ENCODE measurements at places on chromosomes 3 and 15.

DNA sequence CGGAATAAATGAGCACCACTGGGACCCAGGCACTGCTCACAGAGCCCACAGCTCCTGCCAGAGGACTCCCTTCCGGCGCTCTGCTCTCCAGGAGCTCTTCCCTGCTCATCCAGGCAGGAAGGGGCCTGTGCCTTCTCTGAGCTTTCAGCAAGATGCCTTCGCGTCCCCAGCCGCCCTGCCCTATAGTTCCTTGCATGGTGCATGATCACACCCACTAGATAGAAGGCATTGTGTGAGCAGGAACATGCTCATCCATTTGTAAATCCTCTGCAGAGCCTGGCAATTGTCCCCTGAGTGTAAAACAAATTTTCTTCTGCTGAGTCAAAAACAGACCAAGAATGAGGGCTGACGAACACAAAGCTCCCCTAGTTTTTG, 181.6 kb downstream of the MEGF11 start:
- DNase-seq, result peak; percentile 61

- DNase-seq, result no peak
Observed at GRCh38 chr15:92366381-92366780, 27.3 kb upstream of the ST8SIA2 start.

- DNase-seq, result no peak
Observed at GRCh38 chr3:143220741-143221140, 101.2 kb downstream of the CHST2 start.

- DNase-seq, result peak; percentile 66
Observed at GRCh38 chr15:80946576-80946975, 43.0 kb downstream of the MESD start.

GRCh38 chr3:196590279-196590678, 21.8 kb downstream of the FBXO45 start:
- DNase-seq, result no peak

- no peak for DNase-seq
Observed at GRCh38 chr3:126917232-126917804, 65.6 kb upstream of the PLXNA1 start.

GRCh38 chr3:113153499-113154107, 57.8 kb upstream of the BOC start:
- peak; percentile 16 for DNase-seq

DNA sequence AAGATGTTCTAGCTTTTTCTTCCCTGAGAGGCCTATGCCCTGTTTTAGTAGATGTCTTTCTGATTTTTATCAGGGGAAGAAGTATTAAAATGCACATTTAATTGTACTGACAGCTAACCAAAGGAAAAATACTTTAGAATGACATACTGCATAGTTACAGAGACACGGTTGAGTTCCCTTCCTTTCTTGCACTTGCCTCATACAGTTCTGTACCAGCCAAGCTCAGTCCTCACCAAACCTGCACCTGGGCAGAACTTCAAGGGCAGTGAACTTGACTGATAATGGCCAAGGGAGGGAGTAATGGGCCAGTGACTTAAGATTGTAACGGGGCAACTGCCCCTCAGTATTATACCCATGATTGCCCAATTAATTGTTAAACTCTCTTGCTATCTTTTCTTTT, 34.1 kb upstream of the RASGRP1 start:
- no peak for DNase-seq

GRCh38 chr3:172687501-172687900, 23.4 kb downstream of the NCEH1 start:
- DNase-seq, result peak; percentile 26

GRCh38 chr15:40590667-40591050, 3.4 kb upstream of the KNL1 start:
- DNase-seq, result peak; percentile 6

DNA sequence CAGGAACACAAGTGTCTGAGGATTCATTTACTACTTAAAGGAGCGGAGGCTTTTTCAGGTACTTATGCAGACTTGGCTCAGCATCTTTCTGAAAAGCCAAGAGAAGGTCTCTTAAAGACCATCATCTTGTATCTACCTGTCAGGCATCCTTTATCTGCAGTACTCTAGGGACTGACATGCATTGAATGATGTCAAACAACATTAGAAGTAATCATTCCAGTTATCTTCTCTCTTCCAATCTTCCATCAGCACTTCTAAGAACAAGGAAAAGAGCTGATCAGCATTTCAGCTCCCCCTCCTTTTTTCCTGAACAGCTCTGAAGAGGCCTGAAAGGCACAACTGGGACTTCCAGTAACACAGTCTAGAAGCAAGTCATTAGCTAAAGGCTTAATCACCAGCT, 214.8 kb downstream of the KCNH8 start:
- DNase-seq, result no peak

DNA sequence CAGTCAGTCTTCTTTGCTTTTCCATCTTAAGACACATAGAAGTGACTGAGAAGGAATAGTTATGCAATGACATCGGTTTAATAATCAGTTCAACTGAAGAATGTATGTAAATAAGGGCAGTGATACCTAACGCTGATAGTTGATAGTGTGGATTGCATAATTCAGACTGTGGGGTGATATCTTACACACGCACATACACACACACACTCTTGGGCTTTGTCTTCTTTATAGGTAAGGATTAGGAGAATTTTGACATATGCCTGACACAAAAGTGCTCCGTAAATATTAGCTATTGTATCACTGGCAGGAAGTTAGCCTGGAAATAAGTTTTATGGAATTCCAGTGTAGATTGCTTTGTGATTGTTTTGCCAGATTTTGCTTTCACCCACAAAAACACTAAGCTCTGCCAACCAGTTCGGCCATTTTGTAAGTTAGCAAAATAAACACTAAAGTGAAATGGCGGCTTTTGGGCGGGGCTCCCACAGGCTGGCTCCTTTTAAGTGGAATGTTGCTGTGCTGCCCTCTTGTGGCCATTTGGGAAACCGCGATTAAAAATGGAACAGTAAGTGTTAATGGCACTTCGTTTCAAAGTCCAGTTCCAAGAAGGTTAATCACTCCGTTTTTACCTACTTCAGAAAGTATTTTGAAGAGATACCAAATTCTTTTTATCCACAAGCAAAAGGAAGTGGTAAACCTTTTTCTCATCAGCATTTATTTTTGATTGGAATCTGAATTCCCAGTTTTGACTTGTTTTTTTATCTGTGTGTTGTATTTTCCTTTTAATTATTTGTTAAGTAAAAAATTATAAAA, 17.7 kb downstream of the CHD2 start:
- peak; percentile 94 for DNase-seq

DNA sequence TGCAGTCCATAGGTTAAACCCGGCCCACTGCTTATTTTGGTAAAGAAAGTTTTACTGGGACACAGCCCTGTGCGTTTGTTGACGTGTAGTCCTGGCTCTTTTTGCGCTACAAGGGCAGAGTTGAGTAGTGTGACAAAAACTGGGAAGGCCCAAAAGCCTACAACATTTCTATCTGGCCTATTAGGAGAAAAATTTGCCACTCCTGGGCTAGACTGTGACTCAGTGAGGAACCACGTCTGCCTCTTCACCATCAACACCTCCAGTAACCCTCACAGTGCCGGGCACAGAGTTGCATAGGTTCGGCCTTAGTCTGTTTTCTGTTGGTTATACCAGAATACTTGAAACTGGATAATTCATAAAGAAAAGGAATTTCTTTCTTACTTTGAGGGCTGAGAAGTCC, 110.3 kb downstream of the TOP2B start:
- DNase-seq, result no peak

GRCh38 chr15:70596354-70597055, 166.9 kb downstream of the UACA start:
- peak; percentile 92 for DNase-seq

DNA sequence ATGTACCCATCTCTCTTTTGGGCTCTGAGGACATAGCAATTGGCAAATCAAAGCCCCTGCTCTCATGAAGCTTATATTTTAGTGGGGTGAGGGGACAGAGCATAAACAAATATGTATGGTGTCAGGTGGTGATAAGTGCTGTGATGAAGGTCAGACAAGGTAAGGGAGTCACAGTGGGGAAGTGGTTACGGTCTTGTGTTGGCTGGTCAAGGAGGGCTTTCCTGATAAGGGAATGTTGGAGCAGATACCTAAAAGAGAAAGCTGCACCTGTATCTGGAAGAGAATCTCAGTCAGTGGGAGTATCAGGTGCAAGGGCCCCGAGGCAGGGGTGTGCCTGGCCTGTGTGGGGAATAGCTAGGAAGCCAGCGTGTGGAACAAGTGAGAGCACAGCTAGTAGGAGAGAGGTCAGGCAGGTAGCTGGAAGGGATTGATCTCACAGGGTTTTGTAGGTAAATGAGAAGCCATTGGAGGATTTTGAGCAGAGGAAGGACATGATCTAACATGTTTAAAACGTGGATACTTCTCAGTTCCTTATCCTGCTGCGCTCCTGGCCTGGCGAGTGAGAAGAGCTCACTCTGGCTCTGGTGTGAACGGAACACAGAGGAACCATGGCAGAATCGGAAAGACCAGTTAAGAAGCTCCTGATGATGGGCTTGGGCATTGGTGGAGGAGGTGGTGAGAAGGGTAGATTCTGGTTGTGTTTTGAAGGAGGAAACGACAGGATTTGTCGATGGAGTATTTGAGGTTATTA, 35.5 kb downstream of the MRAS start:
- no peak for DNase-seq

GRCh38 chr3:160012108-160012507, 23.5 kb downstream of the IL12A start:
- DNase-seq, result no peak

DNA sequence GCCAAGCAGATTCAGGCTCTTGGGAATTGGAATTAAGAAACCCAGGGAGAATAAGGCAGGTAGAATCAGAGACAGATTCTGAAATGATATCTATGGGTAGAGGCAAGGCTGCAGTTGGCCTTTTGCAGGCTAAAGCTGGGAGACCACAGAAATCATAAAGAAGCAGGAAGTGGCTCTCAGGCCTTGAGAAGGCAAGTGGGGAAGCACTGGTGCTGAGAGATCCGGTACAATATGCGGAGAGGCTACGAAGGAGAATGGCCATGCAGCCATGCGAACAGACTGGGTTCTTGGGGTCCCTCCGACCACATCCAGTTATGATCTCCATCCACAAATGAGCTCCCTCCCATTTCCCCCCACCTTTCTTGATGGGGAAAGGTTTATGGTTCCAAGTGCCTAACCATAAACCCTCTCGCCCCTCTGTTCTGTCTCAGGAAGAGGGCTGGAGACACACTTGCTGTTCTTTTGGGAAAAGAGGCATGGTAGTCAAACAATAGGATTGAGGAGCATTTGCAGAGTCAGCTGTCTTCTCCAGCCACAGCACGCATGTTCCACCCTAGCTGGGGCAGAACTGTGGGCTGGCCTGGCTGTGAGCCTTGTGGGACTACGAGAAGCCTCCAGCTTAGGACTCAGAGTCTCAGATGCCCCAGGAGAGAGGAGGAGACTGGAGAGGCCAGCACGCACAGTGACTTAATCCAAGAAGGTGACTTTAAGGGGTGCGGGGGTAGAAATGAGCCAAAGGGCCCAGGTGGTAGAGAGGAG, 99.6 kb downstream of the RPLP1 start:
- DNase-seq, result no peak

- peak; percentile 65 for DNase-seq
Observed at GRCh38 chr15:67836477-67836876, 3.4 kb downstream of the RNU6-1 start.

- DNase-seq, result no peak
Observed at GRCh38 chr15:22257047-22258008, 177.0 kb downstream of the OR4M2 start.

DNA sequence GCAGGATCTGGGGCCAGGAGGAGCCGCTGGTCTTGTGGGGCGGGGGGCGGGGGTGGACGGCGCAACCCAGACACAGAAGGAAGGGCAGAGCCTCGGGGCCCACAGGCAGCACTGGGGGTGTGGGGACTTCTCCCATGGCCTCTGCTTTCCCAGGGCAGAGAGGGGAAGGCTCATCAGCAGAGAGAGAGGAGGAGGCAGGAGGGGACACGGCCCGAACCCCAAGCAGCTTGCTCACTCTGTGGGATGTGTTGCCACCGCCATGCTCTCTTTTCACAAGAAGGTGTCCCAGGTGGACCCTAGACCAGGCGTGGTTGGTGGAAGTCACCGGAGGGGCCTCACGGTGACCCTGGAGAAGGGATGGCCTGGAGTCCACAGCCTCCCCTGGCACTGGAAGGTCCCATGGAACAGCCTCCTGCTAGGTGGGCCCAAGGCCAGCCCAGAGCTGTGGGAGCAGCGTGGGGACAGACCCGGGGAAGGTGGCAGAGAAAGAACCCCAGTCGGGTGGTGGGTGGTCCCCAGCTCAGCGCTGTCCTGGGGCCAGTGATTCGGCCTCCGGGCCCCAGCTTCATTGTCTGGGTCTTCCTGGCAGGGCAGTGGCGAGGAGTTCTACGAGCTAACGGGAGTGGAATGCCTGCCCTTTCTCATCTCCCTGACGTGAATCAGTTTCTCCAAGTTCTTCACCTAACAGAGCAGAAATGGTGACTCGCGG, 46.8 kb upstream of the PCSK6 start:
- DNase-seq, result no peak

- DNase-seq, result no peak
Observed at GRCh38 chr3:107413264-107413663, 36.0 kb downstream of the CCDC54 start.

- no peak for DNase-seq
Observed at GRCh38 chr3:187213616-187214015, 16.3 kb downstream of the RTP1 start.

DNA sequence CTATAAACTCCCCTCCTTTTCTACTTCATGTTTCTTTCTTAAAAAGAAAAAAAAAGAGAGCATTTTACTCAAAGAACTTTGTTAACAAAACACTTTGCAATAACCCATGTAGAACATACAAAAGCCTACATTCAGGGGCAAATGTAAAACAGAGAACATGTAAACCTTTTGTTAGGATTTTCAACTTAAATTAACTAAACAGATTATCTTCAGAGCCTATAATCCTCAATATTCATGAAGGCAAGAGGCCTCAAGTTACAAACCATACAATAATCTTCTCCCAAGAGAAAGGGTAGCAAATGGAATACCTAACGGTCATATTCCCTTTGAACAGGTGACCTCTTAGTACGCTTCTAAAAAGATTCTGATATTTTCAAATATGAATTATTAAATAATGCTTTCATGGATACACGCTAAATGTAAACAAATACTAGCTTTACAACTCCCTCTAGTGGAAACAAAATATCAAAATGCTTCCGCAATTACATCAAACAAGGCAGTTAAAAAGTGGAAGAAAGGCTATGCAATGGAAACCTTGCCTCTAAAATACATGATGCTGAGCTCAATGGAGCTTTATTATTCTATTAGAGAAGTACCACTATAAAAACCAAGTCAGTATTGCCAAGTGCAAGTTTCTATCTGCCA, 9.9 kb downstream of the CEP152 start:
- peak; percentile 59 for DNase-seq
